Endothelial cell of umbilical vein (primary cell): ENCODE measurements at places on chromosomes 1 and 21.

- DNase-seq = no peak
Measured at GRCh38 chr1:5191470-5191869, 537.1 kb downstream of the AJAP1 start.

- no peak for DNase-seq
Measured at GRCh38 chr1:206111271-206111927, 5.8 kb downstream of the AVPR1B start.

GRCh38 chr1:27763358-27763757 lies 9.7 kb upstream of the STX12 start:
- no peak for DNase-seq

GRCh38 chr1:220313576-220313975 lies 41.3 kb upstream of the RAB3GAP2 start:
- DNase-seq = no peak

GRCh38 chr1:5992814-5993555 lies 760 bp upstream of the NPHP4 start:
- DNase-seq = no peak

GRCh38 chr1:6625584-6626149 lies 999 bp downstream of the THAP3 start:
- DNase-seq = peak; percentile 51

- peak; percentile 86 for DNase-seq
Measured at GRCh38 chr1:183783342-183783741, 21.6 kb upstream of the RGL1 start.

DNA sequence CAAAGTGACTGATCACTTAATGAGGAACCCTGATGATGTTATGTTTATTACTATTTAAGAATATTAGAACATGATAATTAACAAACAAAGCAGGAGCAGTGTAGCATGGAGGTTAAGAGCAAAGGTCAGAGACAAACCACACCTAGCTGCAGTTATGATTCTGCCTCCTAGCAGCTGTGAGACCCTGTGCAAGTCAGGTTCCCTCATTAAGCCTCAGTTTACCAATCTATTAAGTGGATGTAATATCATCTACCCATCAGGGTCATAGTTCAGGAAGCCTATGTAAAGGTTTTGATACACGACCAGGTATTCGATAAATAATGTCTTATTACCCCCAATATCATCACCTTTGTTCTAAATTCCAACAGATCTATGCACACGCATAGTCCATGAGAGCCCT lies 32.0 kb downstream of the DUSP10 start:
- DNase-seq = no peak

DNA sequence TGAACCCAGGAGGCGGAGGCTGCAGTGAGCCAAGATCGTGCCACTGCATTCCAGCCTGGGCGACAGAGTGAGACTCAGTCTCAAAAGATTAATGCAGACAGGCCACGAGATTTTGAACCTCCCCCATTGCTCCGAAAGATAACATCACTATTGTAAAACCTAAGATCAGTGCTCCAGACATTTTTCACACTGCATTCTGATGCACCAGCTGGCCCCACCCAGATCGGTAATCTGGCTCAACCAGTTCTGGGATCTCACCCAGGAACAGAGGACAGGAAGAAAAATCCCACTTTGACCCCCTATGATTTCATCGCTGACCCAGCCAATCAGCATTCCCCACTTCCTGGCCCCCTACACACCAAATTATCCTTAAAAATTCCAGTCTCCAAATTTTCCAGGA lies 10.7 kb upstream of the CSRP1 start:
- DNase-seq = no peak

DNA sequence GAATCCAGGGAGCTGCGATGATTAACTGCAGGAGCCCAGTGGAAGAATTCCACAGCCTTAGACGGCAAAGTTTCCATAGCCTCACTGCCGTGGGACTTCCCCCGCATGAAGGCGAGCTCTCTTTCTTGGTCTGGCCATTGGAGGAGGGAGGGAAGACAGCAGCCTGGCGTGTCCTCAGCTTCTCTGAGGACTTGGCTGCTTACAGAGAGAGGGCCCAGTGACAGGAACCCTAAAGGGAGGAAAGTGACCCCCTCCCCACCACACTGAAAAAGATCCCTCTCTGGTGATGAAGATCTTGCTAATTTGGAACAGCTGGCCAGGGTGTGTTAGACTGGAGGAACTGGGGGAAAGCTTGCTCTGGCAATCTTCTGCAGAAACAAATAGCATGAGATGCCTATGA lies 41.0 kb downstream of the ATP2B4 start:
- no peak for DNase-seq

- no peak for DNase-seq
Measured at GRCh38 chr21:24628046-24628445, 979.2 kb downstream of the MRPL39 start.

DNA sequence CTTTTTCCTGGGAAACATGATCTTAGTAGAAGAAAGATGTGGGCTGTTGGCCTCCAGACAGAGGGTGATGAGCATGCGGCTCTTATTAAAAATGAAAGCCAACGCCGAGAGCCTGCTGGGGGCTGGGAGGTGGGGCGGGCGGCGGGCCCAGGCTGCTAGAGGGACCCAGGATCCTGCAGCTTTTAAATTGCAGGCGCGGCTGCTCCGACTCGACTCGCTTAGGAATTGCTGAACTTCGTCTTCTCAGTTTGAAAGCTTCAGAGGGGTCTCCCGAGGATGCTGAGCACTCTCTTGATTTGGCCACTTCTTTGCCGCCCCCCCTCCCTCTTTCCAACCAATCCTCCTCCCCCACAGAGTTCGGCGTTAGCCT lies 1.2 kb downstream of the AGPAT3 start:
- DNase-seq = no peak

GRCh38 chr1:27428316-27429028 lies 36.0 kb downstream of the GPR3 start:
- DNase-seq = peak; percentile 87

DNA sequence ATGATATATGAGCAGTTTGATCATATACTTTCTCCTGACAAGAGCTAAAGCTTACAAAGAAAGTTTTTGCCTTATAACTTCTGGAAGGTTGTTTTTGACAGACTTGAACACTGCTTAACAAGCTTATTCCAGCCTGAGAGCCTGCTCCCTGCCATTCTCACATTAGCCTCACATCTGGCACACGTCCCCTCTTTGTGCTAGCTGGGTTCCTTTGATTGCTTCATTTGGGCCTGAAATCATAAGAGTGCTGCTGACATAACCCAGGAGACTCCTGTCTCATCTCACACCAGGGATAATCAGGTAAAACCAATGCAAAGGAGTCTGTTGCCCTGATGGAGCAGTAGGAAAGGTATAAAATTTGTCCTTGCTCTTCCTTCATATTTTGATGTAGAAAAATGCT lies 1411.7 kb upstream of the B3GALT2 start:
- no peak for DNase-seq

- DNase-seq = no peak
Measured at GRCh38 chr1:60857851-60858250, 224.5 kb upstream of the NFIA start.

GRCh38 chr1:23246274-23246673 lies 29.0 kb upstream of the HTR1D start:
- peak; percentile 35 for DNase-seq

- no peak for DNase-seq
Measured at GRCh38 chr1:150678988-150679387, 18.0 kb downstream of the GOLPH3L start.

- no peak for DNase-seq
Measured at GRCh38 chr1:159939678-159940002, 5.8 kb downstream of the IGSF9 start.

- peak; percentile 77 for DNase-seq
Measured at GRCh38 chr1:183039985-183040447, 16.8 kb downstream of the LAMC1 start.

DNA sequence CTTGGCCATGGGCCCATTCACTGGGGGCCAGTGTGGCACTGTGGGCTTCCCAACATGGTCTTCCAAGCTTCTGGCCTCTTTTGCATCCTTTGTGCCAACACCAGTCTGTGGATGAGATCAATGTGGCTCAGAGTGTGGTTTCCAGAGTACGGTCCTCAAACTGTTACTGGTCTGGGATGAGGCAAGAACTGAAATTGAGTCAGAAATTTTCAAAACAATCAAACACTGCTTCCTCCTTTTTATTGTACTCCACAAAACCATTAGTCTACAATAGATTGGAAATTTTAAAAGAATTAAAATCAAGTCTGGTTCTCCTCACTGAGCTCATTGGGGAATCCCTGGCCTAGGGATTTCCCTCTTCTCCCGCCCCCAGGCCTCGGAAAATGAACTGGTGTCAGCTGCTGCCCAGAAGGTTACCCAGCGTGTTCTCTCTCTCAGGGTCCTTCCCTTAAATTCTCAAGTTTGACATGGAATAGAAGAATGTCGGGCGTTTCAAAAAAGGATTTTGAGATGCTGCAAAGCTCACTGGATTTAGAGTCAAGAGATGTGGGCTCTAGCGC lies 222.0 kb downstream of the SDCCAG8 start:
- DNase-seq = no peak

GRCh38 chr1:186681121-186681520 lies 898 bp upstream of the PTGS2 start:
- DNase-seq = no peak
